ENCODE measurements at places on chromosomes 1 and 21.

DNA sequence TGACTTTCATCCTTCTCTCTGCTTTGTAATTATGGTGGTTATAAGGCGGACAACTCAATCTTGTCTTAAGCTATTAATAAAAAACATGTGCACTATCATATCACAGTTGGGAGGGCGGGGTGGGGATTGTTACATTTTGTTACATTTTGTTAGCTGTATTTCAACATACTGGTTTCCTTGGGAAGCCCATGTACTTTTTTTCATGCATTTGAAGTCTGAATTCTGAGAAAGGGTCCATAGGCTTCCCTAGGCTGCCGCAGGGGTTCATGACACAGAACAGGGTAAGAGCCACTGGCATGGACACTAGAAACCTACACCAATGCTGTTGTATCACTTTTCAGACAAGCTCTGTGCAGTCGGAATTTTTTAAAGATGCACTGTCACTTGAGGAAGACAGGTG lies 178.8 kb downstream of the ETS2 start:
- no peak for DNase-seq

DNA sequence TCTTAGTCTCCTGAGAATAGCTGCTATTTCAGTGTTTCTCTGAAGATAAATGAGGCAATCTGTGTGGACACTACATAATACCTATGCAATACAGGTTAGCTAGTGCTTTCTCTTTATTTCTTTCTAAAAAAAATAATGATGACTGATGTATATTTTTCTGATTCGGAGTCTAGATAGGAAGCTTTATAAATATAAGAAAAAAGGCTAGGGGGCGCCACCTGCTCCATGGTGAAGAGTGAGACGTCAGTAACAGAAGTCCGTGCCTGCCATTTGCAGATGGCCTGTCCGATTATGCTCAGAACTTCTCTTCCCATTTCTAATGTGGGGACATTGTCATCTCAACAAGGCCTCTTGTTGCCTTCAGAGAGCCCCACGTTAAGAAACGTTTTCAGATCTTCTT lies 26.4 kb downstream of the QSOX1 start:
- DNase-seq, result no peak

- no peak for DNase-seq
Observed at GRCh38 chr1:23466423-23466989, 17.5 kb downstream of the ASAP3 start.

GRCh38 chr1:19617376-19617775 lies 26.7 kb upstream of the NBL1 start:
- no peak for DNase-seq

GRCh38 chr1:204219971-204220616 lies 6.3 kb upstream of the GOLT1A start:
- DNase-seq, result no peak

GRCh38 chr1:89943846-89944781 lies 50.8 kb upstream of the ZNF326 start:
- DNase-seq, result no peak

DNA sequence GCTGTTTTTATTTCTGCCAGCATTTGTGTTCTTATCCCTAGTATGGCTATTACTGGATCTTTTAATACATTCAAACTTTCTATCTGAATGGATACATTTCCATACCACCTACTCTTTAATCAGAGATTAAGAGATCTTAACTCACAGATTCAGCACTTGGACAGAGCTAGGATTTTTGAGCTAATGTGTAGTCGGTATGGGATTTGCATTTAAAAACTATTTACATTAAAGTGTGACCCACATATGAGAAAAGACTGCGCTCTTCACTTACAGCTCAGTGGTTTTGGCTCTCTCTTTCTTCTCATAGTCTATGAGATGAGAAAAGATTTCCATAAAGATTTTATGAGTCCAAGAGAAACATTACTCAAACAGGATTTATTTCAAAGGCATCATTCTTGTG lies 16.4 kb downstream of the HMGB4 start:
- no peak for DNase-seq

GRCh38 chr1:38044221-38045215 lies 2.1 kb downstream of the POU3F1 start:
- no peak for DNase-seq

Measured in pulmonary artery endothelial cell (primary cell).